ENCODE measurements at places on chromosomes 4 and X. TPM values are rescaled to one million over a fixed set of nuclear protein-coding genes. Genes with fewer than 3 reads are reported as not detected.

Gene DOK7
- not detected for total RNA-seq

GRCh38 chr4:119690871-119691270 is 62.3 kb upstream of the PDE5A start:
- no peaks in the 10 kb centered on the region for H3K27me3 ChIP-seq
- H3K4me3 ChIP-seq = no peak overlapping the region
- no peaks in the 10 kb centered on the region for H3K4me1 ChIP-seq
- no peak for DNase-seq

DNA sequence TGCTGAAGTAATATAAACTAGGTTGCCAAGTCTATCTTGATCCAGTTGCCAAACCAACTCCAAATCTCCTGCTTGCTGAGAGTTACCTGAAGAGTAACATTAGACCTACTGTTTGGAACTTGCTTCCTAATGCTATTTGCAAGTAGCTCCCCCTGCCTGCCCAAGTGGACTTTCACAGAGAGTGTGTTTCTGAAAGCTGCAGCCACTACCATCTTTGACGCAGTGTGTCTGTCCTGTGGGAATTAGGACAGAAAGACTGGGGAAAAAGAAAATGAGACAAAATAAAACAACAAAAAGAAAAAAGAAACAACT is 195.0 kb upstream of the HS3ST1 start:
- no peak overlapping the region for H3K4me3 ChIP-seq
- no peak for DNase-seq
- H3K36me3 ChIP-seq = no peaks in the 10 kb centered on the region
- H3K4me1 ChIP-seq = no peaks in the 10 kb centered on the region
- no peaks in the 10 kb centered on the region for H3K27me3 ChIP-seq
- no peak overlapping the region for H3K27ac ChIP-seq

Gene PPBP
- not detected for total RNA-seq

Gene SLC6A14
- not detected for total RNA-seq

- H3K27ac ChIP-seq = peak overlapping the region; percentile 19
- H3K36me3 ChIP-seq = no peaks in the 10 kb centered on the region
- DNase-seq = peak; percentile 77
Measured at GRCh38 chrX:108270739-108271396, 167.4 kb downstream of the COL4A6 start.

- no peaks in the 10 kb centered on the region for H3K27me3 ChIP-seq
- H3K36me3 ChIP-seq = no peaks in the 10 kb centered on the region
- H3K4me1 ChIP-seq = peaks cover 25% of the 10 kb centered on the region
- H3K4me3 ChIP-seq = no peak overlapping the region
Measured at GRCh38 chrX:139831017-139831416, 101.8 kb downstream of the ATP11C start.

GRCh38 chrX:49878834-49879655 is at the start of gene USP27X:
TSS of gene USP27X (plus strand) at chrX:49879484. CDS start at chrX:49880308, 824 bp downstream.
- H3K27me3 ChIP-seq = no peaks in the 10 kb centered on the region
- peaks cover 3% of the 10 kb centered on the region for H3K4me1 ChIP-seq
- peak within 1 kb of the TSS; percentile 58 for H3K27ac ChIP-seq
- H3K4me3 ChIP-seq = peak within 1 kb of the TSS; percentile 55
- no peaks in the 10 kb centered on the region for H3K36me3 ChIP-seq
- peak; percentile 73 for DNase-seq

Gene TCEAL5
- total RNA-seq = 0.36 TPM

DNA sequence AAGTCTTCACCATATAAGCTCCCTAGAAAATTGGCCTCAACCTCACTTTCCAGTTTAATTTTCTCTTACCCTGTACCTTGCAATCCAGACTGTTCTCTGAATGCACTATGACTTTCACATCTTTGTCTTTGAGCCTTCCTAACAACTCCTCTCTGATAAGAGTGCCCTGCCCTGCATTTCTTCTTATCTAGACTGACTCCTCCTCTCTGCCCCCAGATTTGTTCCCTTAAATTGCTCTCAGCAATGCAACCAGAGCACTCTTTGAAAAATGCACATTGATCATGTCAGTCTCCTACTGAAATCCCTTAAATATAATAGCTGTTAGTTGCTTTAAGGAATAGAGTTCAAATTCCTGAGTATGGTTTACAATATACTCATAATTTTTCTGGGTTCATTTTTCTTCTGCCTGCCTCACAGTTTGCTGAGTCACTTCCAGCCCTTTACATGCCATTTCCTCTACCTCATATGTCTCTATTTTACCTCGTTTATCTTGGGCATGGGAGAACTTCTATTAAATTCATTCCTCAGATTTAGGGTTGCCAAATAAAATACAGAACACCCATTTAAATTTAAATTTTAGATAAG is 582.7 kb upstream of the AADAT start:
- H3K36me3 ChIP-seq = no peaks in the 10 kb centered on the region
- H3K27ac ChIP-seq = peak overlapping the region; percentile 56
- H3K4me1 ChIP-seq = peaks cover 26% of the 10 kb centered on the region

GRCh38 chr4:142095886-142096605 is 459.7 kb downstream of the IL15 start:
- peak overlapping the region; percentile 57 for H3K27ac ChIP-seq
- DNase-seq = peak; percentile 98

DNA sequence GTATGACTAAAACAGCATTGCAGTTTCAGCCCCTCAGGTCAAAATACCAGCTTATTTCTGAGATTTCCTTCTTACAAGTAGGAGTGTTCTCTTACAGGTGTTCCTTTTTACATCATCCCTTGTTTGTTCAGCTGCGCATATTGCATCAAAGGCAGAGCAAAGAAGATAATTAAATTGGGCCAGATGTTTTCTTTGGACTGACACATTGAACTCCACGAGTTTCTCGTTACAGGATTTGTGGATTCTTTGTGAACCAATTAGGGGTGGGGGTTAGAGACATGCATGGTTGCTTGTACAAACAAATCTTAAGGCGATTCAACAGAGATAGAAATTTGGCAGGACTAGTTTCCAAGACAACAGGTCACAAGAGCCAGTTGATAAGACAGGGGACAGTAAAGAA is 95.7 kb downstream of the SPANXN4 start:
- H3K36me3 ChIP-seq = no peaks in the 10 kb centered on the region
- no peak overlapping the region for H3K4me3 ChIP-seq
- no peak overlapping the region for H3K27ac ChIP-seq
- H3K4me1 ChIP-seq = no peaks in the 10 kb centered on the region
- H3K27me3 ChIP-seq = no peaks in the 10 kb centered on the region

GRCh38 chr4:7960790-7961655 is 21.4 kb upstream of the AFAP1 start:
- H3K27me3 ChIP-seq = peaks cover 13% of the 10 kb centered on the region
- H3K4me1 ChIP-seq = peaks cover 25% of the 10 kb centered on the region
- no peaks in the 10 kb centered on the region for H3K36me3 ChIP-seq
- H3K4me3 ChIP-seq = no peak overlapping the region

DNA sequence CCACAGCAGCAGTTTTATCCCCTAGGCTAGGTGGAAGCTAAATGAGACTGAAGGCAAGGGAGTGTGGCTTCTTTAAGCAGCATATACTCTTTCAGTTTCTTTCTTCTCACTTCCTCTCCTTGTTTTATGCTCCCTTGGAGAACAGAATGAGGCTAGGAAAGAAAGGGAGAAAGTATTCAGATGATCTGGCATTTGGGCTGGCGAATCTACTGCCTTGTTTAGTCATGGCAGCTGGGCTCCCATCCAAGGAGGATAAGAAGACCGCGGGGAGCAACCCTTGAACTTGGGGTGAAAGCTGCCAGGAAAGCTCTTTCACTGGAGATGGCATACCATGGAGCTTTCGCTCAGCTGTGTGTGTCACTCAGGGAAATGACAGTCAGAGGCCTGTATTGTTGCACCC is 72.1 kb downstream of the ARHGEF38 start:
- peaks cover 25% of the 10 kb centered on the region for H3K4me1 ChIP-seq
- peak; percentile 81 for DNase-seq
- H3K36me3 ChIP-seq = no peaks in the 10 kb centered on the region
- no peak overlapping the region for H3K4me3 ChIP-seq

DNA sequence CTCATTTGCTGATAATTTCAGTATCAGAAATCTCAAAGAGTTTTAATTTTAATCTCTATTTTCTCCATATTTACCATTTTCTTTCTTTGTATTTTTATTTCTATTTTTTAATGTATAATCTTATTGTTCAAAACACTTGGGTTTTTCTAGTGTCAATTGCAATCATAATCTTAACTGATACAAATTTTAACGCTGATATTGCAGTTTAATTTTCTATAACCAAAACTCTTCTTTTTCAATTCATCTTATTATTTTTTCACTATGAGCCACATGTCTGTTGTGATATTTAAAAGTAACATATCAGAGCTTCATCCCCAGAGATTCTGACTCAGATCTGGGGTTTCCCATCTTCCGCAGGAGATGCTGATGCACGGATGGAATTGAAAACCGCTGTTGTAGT is 16.2 kb downstream of the ADAM29 start:
- H3K27me3 ChIP-seq = no peaks in the 10 kb centered on the region
- H3K4me3 ChIP-seq = no peak overlapping the region
- no peaks in the 10 kb centered on the region for H3K4me1 ChIP-seq
- no peak for DNase-seq
- H3K36me3 ChIP-seq = no peaks in the 10 kb centered on the region
- no peak overlapping the region for H3K27ac ChIP-seq

DNA sequence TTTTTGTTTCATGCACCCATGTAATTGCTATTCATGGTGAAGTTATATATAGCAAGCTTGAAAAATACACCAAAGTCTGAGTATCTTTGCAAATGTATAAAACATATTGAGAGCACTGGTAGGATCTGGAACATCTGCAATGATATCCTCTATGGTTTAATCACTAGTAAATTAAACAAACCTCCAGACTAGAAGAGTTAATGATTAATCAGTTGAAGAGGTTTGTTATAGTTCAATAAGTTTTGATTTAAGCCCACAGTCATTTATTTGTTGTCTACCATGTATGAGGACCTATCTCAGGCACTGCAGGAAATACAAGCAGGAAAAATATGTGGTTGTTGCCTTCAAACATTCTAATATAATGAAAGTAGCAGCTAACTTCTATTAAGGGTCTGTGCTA is 16.5 kb downstream of the CYBB start:
- no peaks in the 10 kb centered on the region for H3K27me3 ChIP-seq
- no peak for DNase-seq
- H3K27ac ChIP-seq = no peak overlapping the region
- no peaks in the 10 kb centered on the region for H3K4me1 ChIP-seq
- H3K4me3 ChIP-seq = no peak overlapping the region
- no peaks in the 10 kb centered on the region for H3K36me3 ChIP-seq

DNA sequence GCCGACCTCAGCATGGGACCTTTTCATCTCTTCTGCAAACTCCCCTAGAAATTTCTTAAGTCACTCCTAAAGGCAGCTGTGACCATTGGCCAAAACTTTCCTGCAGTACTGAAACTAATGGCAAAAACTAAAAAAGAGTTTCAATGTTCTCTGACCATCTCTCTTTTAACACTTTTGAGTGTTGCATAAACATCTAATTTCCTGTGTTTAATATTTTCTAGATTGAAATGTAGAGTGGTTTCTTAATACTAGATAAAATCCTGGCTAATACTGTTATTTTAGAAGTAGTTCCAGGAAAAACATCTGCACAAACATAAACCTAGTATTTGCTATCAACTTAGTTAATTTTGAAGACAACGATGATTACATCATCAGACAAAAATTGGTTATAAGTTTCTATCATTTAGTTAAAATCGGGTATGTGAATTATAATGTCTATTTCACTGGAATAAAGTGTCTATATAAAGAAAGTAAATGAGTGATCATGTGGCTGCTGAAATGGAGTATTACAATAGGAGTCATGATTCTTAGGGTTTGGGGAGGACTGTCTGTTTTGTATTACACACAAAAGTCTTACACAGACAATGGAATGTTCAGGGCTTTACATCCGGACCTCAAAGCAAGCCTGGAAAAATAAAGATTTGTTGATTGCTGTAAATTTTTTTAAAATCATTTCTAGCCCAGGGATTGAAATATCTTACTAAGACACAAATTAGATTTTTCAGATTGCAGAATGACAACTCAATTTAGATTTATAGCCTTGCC is 1323.4 kb downstream of the C4orf33 start:
- no peak overlapping the region for H3K27ac ChIP-seq
- H3K36me3 ChIP-seq = no peaks in the 10 kb centered on the region
- no peaks in the 10 kb centered on the region for H3K4me1 ChIP-seq
- no peak overlapping the region for H3K4me3 ChIP-seq
- no peak for DNase-seq

GRCh38 chr4:56909086-56909894 is 1.6 kb downstream of the REST start:
- H3K27me3 ChIP-seq = peaks cover 6% of the 10 kb centered on the region
- peaks cover 4% of the 10 kb centered on the region for H3K4me1 ChIP-seq
- peak overlapping the region; percentile 91 for H3K4me3 ChIP-seq
- peak; percentile 48 for DNase-seq
- peaks cover 6% of the 10 kb centered on the region for H3K36me3 ChIP-seq
- peak overlapping the region; percentile 74 for H3K27ac ChIP-seq

GRCh38 chr4:70749313-70749712 is 27.5 kb downstream of the RUFY3 start:
- H3K4me1 ChIP-seq = no peaks in the 10 kb centered on the region
- H3K4me3 ChIP-seq = no peak overlapping the region
- no peak overlapping the region for H3K27ac ChIP-seq
- H3K27me3 ChIP-seq = no peaks in the 10 kb centered on the region
- no peaks in the 10 kb centered on the region for H3K36me3 ChIP-seq

DNA sequence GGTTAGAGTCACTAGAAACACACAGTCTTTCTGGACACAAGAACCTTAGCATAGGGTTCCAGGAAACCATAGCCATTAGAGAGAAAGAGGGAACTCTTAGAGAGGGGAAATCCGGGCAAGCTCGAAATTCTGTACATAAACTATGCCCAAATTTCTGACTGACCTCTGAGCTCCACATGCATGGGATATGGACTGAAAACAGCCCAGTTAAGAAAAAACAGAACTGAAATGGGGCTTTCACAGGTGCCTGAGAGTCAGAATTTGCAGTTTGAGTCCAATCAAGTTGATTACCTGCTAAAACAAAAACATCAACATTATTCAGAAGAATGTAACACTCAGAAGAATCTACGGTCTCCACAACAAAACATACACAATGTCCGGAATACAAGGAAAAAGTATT is 13.1 kb downstream of the DCHS2 start:
- H3K4me1 ChIP-seq = no peaks in the 10 kb centered on the region
- H3K36me3 ChIP-seq = no peaks in the 10 kb centered on the region
- no peak for DNase-seq
- no peak overlapping the region for H3K27ac ChIP-seq
- no peak overlapping the region for H3K4me3 ChIP-seq

GRCh38 chrX:117701050-117701449 is 415.6 kb downstream of the KLHL13 start:
- H3K27ac ChIP-seq = no peak overlapping the region
- H3K4me3 ChIP-seq = no peak overlapping the region
- DNase-seq = no peak
- no peaks in the 10 kb centered on the region for H3K27me3 ChIP-seq
- H3K4me1 ChIP-seq = no peaks in the 10 kb centered on the region

- DNase-seq = no peak
- H3K27me3 ChIP-seq = no peaks in the 10 kb centered on the region
- H3K4me3 ChIP-seq = no peak overlapping the region
- no peaks in the 10 kb centered on the region for H3K4me1 ChIP-seq
Measured at GRCh38 chrX:151745651-151746050, 11.1 kb downstream of the CNGA2 start.

DNA sequence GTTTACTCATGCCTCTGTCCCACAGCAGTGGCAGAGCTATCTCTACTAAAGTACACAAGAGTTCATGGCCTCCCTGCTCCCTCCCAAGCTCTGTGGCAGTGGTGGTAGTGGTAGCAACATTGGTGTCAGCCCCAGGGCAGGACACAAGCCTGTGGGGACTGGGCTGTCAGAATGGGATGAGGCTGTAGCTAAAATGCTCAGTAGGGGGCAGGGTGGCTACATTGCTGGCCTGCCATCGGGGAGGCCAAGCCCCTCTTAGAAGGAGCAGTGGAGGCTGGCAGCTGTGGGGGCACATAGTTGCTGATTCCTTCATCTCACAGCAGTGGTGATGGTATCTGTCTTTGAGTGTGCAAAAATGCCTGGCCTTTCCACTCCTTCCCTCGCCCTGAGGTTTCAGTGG is 461.7 kb downstream of the PCDH18 start:
- no peak overlapping the region for H3K4me3 ChIP-seq
- no peak for DNase-seq
- H3K36me3 ChIP-seq = no peaks in the 10 kb centered on the region
- no peaks in the 10 kb centered on the region for H3K4me1 ChIP-seq
- no peaks in the 10 kb centered on the region for H3K27me3 ChIP-seq
- no peak overlapping the region for H3K27ac ChIP-seq
